Large intestine (tissue), 12 donors: ENCODE measurements at places on chromosomes 11 and 22.

GRCh38 chr22:20128619-20128901, 3.0 kb upstream of the ZDHHC8 start:
- DNase-seq = no peak

GRCh38 chr11:68666849-68667248, 17.5 kb upstream of the GAL start:
- DNase-seq = no peak

DNA sequence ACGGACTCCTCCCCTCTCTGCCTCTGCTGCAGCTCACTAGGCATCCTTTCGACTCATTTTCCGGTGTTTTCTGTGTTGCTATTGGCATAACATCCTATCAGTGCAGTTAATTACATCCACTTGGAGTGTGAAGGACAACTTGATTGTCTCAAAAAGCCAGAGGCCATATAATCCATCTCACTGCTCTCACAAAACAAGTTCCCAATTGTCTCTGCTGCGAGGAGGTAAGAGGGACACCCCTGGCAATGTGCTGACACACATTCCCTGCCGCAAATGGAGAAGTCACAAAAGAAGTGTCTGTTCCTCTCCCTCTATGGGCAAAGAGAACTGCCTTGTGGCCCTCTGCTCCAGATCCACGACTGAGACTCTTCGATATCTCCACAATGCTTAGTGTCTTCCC, 618.4 kb downstream of the OPCML start:
- no peak for DNase-seq

DNA sequence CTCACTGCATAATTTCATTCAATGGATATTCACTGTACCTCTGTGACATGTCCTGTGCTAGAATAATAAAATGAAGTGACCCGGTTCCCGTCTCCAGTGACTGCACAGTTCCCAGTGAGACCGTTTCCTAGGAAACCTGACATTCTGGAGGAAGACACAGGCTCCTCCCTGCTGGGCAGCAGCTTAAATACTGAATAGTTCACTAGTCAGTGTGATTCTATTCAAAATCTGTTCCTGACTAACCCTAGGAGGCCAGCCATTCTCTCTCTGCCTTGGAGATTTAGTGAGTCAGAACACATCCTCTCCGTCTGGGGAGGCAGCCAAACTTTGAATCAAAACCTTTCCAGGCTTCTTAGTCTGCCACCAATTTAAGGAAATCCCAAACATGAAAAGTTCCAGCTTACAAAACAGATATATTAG, 11.3 kb downstream of the TRIM66 start:
- no peak for DNase-seq

DNA sequence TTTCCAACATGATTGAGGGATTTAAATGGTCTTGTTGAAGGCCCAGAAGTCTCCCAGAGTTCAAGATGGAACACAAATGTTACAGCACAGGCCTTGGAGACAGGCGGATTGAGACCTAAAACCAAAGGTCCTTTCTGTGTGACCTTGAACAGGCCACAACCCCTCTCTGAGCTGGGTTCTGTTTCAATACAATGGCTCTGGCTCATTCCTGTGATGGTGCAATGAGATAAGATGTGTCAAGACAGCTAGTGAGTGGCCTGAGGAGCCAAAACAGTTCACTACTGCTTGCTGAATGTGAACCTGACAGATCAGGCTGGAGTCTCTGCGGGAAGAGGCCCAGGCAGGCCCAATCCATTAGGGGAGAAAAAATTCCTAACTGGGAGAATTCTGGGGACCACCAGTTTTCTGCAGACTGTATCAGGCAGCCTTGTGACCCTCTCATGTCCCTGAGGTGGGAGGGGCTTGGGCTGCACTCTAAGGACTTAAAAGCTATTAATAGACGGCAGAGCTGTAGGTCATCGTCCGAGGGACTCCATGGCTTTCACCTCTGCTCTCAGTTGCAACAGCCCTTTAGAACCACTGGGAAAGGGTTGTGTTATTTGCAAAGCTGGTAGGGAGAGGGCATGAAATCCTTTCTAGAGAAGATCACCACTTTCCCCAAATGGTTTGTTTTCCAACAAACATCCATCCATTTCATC, 126.1 kb upstream of the TEAD1 start:
- DNase-seq = no peak

- DNase-seq = no peak
Observed at GRCh38 chr22:49887702-49888101, 30.5 kb downstream of the ALG12 start.

DNA sequence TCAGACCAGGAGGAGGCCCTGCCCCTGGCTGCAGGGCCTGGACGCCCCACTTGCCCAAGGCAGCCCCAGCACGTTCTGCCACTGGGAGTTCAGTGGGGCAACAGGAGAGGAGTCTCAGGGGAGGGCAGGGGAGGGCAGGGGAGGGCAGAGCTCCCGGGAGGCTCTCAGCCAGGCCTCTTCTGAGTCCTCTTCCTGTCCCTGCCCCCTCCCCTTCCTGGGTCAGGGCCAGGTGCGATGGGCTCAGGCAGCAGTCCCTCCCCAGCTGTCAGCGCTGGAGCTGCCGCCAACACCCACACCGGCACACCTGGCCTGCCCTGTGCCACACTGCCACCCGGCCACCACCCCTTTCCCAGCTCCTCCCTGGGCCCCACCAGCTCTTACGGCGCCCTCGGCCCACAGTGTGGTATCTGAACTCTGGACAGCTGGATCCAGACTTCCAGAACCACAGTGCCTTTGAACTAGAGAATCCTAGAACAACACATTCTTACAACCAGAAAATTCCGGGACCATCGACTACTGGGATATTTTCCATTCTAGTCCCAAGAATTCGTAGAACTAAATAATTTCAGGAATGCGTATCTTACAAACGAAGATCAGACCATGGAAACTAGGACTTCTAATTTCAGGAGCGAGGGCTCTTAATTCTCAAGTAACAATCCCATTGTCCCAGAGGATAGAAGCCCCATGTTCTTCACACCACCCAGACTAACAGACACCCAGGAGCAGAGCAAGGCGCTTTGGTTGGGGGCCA, 21.8 kb downstream of the RPL3 start:
- DNase-seq = no peak
